ENCODE measurements at places on chromosomes 1 and 21.

DNA sequence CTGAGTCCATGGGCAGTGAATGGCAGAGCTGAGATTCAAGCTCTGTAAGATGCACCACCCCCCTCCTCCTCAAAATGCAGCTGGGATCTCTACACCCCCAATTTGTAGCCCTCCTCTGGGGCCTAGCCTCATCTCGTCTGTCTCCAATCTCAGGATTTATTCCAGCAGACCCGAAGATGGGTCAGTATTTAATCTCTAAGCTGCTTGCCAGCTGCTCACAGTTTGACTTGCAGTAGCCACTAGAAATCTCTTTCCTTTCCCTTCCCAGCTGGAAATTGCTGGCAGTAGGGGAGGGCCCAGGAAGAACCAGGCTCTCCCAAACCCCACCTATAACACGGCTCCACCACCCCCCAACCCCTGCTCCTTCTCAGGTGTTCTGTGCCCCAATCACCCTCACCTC, 1.5 kb downstream of the LACTBL1 start:
- no peak for DNase-seq

- no peak for DNase-seq
Measured at GRCh38 chr1:53127546-53127945, 14.9 kb downstream of the SLC1A7 start.

DNA sequence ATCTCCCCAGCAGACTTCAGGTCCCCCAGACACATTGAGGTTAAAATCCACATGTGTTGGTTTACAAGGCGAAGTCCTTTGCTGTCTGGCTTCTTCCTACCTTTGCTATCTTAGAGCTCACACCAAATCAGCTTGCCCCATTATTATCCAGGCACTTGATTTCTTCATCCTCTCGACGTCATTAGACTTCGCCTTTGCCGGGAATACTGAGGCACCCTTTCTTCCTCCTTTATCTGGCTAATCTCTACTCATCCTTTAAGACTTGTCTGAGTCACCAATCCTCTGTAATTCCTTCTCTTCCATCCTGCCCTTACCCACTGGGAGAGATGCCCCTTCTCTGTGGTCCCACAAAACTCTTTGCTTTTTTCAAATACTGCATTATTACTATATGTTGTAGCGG, 9.2 kb upstream of the XCL2 start:
- DNase-seq = no peak

GRCh38 chr1:76048219-76048618, 26.3 kb upstream of the ST6GALNAC3 start:
- no peak for DNase-seq

- no peak for DNase-seq
Measured at GRCh38 chr1:37292789-37293188, 181.6 kb upstream of the ZC3H12A start.

- DNase-seq = no peak
Measured at GRCh38 chr1:179706339-179706941, 36.7 kb upstream of the FAM163A start.

DNA sequence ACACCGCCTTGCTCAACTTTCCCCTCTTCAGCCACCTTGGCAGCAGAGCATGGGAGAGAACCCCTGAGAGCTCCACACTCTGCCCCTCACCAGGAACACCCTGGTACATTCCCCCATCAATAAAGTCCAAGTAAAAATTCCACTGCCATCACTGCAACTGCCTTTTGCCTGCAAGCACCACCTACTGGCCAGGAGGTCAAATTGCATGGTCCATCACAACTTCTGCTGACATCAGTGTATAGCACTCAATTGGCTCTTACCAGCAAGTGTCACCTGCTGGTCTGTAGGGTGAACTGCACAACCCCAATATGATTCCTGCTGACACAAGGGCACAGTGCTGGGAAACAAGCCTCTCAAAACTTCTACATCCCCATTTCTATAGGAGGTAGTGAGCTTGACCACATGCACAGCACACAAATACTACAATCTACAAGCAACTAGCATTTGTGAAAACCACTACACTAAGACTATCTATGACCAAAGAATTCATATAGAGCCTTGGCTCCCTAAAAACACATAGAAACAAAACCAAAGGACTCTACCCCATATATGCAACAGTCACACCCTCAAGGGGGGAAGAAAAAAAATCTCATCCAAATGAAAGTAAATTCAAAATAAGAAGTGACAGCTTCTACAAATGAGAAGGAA, 69.2 kb downstream of the FASLG start:
- peak; percentile 9 for DNase-seq

DNA sequence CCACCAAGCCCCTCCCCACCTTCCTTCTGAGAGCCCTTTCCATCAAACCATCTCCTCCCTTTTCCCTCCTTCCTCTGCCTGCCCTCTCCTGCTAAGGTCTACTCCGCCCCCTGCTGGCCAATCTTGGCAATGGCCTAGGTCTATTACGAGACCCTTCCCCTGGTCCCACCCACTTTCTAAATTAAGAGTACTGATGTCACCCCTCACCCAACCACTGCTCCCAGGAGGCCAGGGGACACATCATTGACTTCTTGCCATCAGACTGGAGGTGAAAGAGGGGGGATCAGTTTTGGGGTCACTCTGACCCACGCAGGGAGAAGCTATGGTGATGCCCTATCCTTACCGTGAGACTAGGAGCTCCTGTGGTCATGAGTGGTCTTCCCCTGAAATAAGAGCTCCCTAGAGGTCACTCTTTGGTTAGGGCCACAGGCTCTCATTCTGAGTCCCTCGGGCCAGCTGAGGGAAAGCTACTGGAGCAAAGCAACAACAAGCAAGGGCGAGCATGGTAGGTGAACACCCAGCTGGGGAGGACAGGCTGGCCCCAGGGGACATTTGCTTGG, 34.6 kb upstream of the S100A7 start:
- peak; percentile 91 for DNase-seq

DNA sequence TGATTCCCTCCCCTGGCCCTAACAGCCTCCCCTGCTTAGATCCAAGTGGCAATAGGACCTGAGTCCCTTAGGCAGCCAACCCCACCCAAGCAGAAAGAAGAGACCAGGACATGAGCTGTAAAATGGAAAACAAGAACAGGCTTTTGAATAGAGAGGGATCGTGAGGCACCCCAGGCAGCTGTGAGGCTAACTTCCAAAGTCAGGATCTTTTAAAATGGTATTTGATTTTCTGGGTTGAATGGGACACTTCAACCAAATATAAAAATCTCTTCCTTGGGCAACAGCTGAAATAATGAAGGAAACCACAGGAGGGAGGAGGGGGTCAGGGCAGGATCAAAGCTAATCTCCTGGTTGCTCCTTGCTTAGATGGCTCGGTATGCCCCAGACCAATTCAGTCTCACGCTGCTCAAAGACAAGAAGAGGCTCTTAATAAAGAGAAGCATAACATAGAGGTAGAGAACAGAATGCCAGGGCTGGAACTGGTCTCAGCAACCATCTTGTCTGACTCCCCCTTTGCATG, 28.6 kb upstream of the AVPR1B start:
- no peak for DNase-seq

DNA sequence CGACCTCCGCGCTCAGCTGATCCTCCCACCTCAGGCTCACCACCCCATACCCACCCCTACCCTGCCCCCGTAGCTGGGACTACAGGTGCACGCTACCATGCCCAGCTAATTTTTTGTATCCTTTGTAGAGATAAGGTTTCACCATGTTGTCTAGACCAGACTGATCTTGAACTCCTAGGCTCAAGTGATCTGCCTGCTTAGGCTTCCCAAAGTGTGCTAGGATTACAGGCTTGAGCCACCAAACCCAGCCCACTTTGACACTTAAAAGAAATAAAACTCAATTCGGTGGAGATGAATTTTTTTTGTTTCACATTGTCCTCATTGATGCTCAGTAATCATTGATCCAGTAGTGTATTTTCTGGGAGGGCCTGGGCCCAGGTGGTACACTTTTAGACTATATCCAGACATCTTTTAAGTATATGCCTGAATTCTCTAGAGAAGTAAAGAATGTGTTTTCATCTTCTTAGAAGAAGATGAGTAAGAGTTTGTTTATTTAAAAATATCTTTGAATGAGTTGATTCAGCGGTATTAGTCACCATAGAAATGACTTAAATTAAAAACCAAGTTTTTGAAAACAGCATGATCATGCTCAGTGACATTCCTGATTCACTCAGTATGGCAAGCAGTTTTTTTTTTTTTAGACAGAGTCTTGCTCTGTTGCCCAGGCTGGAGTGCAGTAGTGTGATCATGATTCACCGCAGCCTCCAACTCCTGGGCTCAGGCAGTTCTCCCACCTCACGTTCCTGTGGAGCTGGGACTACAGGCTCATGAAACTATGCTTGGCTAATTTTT, 57.8 kb downstream of the EPB41 start:
- DNase-seq = no peak

- no peak for DNase-seq
Measured at GRCh38 chr1:108141621-108142020, 58.5 kb downstream of the SLC25A24 start.

- DNase-seq = no peak
Measured at GRCh38 chr1:160708801-160709200, 2.8 kb downstream of the CD48 start.

- no peak for DNase-seq
Measured at GRCh38 chr1:223835754-223836153, 10.0 kb downstream of the TP53BP2 start.

GRCh38 chr1:152699746-152700145, 1.6 kb downstream of the LCE2A start:
- DNase-seq = no peak

GRCh38 chr1:155471891-155472290, 90.7 kb downstream of the ASH1L start:
- no peak for DNase-seq

- peak; percentile 71 for DNase-seq
Measured at GRCh38 chr1:23577056-23578004, 18.0 kb upstream of the ID3 start.

DNA sequence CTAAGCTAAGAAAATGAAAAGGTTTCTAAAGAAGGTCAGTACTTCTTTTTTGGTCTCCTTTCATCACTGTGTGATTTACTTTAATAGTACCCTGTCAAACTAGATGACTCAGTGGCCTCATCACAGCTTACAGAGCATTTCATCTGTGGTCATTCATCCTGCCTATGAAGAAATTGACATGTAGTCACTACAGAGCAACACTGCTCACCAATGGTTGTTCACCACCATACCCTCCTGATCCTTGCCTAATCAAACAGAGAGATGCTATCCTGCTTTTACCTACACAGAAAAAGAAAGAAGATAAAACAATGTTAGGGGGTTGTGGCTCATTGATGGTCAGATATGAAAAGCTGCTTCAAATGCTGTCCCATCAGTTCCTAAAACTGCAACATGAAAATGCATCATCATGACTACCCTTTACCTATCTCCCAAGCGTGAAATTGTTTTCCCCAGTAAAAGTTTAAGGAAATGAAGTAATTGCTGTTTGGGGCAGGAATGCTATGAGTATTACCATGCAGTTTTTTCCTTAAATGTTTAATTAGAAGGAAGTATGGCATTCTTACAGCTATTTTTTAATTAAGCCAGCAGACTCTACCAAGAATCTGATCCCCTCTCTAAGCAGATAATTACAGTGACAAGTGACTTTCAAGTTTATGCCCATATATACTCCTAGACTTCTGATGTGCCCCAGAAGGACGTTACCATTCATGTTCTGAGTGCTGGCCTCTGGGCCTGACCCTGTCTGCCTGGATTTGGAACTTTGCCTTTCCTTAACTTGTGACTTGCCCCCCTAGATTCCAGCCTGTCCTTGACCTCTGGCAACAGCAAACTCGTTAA, 46.1 kb upstream of the FBXO28 start:
- DNase-seq = no peak

DNA sequence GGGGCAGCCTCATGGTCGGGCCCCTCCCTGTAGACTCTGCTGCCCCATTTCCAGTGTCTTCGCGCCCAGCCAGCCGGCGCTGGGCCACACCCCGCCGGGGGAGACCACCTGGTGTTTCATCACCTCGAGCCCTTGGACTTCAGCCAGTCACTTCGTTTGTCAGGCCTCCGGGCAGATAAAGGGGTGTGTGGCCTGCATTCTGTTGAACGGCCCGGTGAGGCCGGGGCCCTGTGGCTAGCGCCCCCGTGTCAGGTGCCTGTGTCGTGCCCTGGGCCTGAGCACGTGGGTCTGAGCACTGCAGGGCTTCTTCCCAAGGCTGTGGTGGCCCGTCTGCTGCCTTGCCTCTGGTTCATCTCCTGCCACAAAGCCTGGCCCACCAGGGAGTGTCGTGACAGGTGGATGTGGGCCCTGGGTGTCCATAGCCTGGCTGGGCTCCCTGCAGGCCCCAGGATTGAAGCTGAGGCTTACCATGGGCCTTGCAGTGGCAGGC, 65.2 kb upstream of the DIP2A start:
- no peak for DNase-seq

DNA sequence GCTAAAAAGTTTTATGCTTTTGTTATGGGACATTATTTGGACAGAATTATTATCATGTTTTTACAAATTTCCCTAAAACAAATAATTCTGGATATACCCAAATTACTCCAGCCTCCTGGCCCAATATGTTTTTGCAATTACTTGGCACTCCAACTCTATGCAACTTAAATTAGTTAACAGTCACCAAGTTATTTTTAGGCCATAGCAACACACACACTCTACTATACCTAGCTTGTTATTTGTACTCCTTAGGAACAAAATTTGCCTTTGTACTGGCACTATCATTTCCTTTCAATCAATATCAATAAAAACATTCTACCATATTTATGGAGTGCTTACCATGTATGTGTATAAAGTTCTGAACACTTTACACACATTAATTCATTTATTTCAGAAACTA, 7.7 kb downstream of the DUSP10 start:
- no peak for DNase-seq

GRCh38 chr1:1213345-1214265, at the start of gene TNFRSF4:
Gene TNFRSF4 (minus strand): TSS chr1:1214153. CDS start chr1:1214127, 26 bp downstream.
- peak; percentile 55 for DNase-seq

DNA sequence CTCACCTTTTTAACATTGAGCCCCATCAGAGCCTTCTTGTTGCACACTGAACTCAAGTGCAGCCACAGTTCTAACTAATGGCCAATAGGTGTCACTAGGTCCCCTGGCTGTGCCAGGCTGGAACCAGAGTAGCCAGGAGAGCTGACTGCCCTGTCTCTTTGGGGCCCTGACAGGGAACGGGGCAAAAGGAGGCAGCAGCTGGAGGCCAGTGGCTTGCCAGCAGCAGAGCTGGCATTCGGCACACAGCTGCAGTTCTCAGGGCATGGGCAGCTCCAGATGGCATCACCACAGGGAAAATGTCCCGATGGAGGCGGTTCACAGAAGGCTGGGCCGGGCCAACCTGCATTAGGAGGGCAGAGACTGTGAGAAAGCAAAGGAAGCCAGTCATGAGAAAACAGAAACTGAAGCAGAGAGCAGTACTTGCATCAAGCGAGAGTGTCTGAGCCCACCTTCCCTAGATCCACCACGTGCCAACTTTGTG, 188.6 kb downstream of the FCRL5 start:
- DNase-seq = no peak

DNA sequence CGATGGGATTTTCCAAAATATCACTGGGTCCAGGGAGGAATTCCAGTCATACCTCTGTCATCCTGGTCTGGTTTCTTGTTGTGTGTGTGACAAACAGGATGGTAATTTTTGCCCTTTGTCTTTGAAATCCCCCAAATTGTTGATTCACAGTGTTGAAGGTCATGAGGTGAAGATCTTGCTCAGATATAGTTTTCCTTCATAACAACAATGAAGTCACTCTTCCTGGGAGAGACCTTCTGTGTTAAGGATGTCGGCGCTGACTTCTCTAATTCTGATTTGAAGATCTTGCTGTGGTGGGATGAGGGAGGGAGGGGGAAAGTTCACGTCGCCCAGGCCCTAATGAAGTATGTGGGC, 32.2 kb upstream of the MPZL1 start:
- DNase-seq = no peak

GRCh38 chr1:53254011-53254640, 15.8 kb upstream of the MAGOH start:
- DNase-seq = no peak

All from right cardiac atrium (tissue), 5 donors.